ENCODE measurements at places on chromosomes 3 and 15.

- DNase-seq = no peak
These were observed 26.8 kb upstream of the OCA2 start for GRCh38 chr15:28125673-28126651.

GRCh38 chr3:46208167-46208704, at the start of gene CCR1:
CCR1 (minus strand) TSS chr3:46208313; CDS start chr3:46204313, 4,000 bp downstream.
- DNase-seq = no peak

DNA sequence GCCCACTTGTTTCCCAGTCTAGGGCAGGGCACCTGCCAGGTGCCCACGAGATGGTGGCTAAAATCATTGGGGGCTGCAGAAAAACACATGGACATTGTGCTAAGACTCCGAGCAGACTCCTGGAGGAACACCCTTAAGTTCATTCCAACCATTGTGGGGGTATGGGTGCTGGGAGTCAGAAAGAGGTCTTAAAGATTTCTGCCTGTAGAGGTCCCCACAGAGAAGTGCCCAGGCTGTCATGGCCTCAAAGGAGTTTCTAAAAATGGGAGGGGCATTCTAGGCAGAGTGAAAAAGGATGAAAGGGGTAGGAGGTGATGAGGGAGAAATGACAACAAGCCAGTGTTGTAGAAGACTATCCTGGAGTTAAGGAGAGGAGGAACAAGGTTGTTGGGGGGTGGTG, 17.1 kb downstream of the RBP1 start:
- DNase-seq = no peak

- no peak for DNase-seq
These were observed 16.5 kb upstream of the SIAH2 start for GRCh38 chr3:150779402-150779858.

- no peak for DNase-seq
These were observed 23.5 kb downstream of the FHIT start for GRCh38 chr3:61227799-61228198.

- no peak for DNase-seq
These were observed 47.2 kb downstream of the CCDC12 start for GRCh38 chr3:46929324-46929723.

DNA sequence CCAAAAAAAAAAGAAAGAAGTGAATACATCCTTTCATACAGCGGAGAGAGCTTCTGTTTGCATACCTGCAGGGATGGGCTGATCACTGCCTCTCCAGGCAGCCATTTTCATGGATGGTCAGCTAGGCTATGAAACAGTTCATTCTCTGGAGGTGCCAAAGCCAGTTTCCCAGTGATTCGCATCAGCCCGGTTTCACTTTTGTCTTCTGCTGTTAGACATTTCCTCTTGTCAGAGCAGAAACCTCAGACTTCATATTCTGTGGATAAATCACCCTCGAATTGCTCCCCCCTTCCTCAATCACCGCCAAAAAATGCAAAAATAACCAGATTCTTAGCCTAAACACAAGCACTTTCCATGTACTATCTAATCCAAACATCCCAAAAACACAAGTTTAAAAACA, 225.6 kb downstream of the ADAMTS9 start:
- no peak for DNase-seq

DNA sequence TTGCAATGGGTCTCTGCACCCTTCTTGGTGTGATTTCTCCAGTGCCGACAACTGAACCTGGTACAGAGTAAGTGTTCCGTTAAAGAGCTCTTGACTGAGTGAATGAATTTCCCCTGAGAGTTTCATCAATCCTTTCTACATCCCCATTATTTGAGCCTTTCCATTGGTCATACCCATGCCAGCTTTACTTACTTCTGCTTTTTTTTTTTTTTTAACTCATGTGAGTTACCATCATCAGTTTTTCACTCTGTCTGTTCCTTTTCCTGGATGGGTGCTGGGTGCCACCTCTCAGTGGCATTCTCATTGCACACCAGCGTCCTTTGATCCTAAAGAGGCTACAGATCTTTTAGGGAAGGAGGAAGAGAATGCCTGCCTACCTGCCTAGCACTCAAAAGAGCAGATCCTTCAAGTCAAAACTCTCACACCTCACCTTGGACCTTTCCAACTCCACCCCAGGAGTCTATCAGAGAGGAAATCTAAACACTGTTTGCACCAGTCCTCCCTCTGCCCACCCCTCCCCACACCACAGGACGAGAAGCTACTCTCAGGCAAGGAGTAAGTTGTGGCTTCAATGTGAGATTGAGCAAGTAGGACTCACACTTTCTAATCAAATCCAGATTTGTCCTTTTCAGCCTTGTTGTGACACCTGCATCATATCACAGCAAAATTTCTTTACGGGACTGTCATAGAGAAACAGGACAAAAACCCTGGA, 13.1 kb upstream of the USP3 start:
- DNase-seq = no peak

- no peak for DNase-seq
These were observed 110.3 kb upstream of the MITF start for GRCh38 chr3:69628951-69629350.

DNA sequence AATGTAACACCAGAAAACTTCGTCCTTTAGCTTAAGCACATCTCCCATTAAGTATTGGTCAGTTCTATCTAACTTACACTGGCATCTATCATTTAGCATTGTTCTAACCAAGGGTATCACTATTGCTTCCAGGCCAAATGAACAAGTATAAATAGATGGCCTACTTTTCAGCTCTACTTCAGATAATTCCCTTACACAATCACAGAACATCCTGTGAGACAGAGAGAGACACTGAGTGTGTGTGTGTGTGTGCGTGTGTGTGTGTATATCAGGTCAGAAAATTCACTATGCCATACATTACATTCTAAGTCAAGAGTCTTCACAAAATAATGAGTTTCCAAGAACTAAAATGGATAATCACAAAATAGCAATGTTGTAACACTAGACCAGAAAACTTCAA, 39.1 kb downstream of the SCAPER start:
- no peak for DNase-seq

GRCh38 chr3:187101184-187102072, 37.9 kb downstream of the RPL39L start:
- DNase-seq = no peak

DNA sequence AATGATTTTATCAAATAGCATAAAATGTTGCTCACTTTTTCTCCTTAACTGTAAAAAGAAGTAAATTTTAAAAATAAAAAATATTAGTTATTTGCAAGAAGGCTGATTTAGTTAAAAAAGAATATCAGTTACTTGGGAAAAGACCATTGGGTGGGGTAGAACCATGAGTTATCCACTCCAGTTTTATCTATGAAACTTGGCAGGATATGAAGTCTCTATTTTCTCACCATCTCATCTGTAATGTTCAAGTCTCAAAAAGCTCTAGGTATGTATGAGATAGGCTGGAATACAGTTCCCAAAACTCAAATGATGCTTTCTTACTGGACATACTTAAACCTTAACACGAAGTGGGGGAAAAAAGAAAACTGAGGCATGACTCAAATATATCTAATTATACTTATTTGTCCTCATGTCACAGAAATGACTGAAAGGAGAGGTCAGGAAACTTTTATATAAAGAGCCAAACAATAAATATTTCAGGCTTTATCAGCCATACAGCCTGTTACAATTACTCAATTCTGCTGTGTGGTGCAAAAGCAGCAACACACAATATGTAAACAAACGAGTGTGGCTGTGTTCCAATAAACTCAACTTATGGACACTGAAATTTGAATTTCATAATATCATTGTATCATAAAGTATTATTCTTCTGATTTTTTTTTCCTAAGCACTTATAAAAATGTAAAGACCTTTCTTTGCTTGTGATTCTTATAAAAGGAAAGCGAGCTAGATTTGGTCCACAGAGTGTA, 131.8 kb downstream of the TBL1XR1 start:
- DNase-seq = no peak

DNA sequence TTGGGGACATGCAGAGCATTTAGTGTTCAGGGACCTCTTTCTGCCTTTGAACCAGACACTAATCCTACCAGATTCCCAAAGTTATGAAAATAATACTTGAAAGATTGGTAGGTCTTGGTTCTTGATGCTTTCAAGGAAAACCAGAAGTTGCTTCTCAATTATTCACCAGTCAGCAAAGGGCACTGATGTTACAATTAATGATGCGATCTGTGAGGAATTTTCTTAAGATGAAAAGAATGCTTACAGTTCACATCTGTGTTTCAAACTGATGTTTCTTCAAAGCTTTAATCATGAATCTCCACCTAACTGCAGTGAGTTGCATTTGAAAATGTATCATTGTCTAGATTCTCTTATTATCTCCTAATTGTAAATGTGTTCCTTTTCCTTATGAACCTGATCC, 161.0 kb downstream of the NAALADL2 start:
- DNase-seq = no peak

GRCh38 chr3:81601707-81602305, 159.6 kb downstream of the GBE1 start:
- DNase-seq = no peak

DNA sequence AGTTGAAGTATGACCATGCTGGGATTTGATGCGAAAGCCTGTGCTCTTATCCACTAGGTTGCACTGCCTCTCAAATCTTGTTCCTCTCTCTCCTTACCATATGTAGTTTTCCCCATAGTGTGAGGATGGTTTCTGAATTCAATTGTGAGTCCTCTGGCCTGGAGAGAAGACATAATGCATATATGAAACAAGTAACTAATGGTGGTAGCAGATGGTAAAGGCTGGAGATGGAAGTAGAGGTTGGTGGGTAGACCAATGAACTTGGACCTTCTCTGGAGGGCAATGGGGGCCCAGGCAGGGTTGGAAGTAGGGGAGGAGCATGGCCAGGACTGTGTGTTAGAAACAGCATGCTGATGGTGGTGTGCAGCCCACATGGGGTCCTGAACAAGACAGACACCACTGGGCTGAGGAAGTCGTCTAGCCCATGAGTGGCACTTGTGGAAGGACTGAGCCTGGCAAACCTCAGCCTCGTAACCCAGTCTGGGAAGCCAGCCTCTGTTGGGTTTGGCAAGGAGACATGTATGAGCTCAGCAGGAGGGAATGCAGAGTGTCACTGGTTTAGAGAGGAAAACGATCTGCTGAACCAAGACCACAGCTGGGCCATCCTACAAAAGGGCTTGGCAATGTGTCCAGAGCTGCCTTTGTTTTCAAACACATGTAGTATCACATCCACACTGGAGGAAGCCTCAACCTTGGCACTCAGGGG, 18.5 kb upstream of the LMCD1 start:
- no peak for DNase-seq

DNA sequence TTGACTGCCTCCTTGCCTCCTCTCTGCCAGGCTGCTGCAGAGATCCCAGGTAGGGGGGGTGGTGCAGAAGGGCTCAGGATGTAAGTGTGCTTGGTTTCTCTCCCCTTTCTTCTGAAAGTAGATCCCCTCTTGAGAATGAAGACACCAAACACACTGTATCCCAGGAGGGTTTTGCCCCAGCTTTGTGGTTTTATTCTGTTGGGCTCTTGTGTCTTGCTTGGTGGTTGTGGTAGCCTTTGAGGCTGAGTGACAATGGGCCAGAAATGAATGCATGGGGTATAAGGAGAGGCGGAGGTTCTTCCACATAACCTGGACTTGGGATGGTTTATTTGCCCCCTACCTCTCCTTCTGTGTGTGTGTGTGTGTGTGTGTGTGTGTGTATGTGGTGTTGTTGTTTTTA, 5.7 kb downstream of the PDIA5 start:
- no peak for DNase-seq

GRCh38 chr3:50433954-50434353, 69.5 kb downstream of the CACNA2D2 start:
- DNase-seq = no peak

GRCh38 chr15:43133430-43134156, at the start of gene TMEM62:
TMEM62 (plus strand) TSS chr15:43133586; CDS start chr15:43133803, 217 bp downstream.
- peak; percentile 79 for DNase-seq

GRCh38 chr3:174936590-174936989, 77.5 kb downstream of the NAALADL2 start:
- no peak for DNase-seq

DNA sequence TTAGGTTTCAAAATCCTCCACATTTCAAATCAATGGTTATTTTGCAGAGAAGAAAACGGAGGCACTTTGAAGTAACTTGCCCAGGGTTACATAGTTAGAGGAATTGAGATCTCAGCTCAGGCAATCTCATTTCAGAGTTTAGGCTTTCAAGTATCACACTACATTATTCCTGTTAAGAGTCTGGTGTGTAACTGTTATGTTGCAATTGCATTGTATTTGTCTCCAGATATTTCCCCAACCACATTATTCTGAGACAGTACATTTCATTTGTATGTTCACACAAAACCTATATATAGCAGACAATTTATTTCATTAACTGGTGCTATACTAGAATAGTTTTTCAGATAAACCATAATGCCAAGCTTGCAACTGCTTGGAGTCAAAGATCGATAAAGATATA, 154.2 kb upstream of the TSPAN3 start:
- no peak for DNase-seq

DNA sequence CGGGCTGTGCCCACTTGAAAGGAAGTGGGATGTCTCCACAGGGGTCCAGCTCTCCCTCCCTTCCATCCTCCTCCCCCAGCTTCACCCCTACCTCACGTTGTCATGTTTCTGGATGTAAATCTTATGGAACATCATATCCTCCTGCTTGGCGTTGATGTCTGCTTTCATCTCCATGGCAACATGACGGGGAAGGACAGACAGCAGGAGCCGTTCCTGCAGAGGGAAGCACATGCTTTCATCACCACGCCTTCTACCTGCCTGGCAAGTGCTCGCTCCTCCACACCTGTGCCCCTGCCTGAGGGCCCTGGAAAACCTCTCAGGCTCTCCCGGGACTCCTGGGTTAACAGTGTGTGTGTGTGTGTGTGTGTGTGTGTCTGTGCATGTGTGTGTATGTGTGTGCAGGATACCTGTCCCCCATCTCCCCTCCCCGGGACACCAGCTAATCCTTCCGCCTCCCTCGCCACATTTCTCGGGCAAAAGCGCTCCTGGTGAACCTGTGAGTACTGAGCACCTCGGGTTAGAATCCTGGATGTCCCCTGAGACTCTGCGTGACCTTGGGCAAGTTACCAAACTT, 101.1 kb downstream of the ADCY5 start:
- DNase-seq = no peak

DNA sequence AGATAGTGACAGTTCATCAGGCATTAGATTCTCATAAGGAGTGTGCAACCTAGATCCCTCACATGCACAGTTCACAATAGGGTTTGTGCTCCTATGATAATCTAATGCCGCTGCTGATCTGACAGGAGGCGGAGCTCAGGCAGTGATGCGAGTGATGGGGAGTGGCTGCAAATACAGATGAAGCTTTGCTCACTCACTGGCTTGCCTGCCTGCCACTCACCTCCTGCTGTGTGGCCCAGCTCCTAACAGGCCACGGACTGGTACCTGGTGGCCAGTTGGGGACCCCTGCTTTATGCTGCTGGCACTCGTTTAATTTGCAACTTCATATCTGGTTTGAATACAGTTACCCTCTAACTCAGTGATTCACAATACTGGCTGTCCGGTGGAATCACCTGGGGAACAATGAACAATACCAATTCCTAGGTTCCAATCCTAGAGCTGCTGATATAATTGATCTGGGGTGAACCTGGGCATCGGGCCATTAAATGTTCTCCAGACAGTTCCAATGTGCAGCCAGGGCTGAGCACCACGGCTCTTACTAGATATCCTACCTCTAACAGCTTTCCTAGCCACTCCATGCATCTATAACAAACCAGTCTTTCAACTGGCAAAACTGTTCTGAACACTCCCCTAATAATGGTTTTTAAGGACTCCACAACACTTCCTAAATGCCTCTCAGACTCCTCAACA, 131.4 kb downstream of the ATP1B3 start:
- peak; percentile 9 for DNase-seq

GRCh38 chr15:38555686-38556334, 8.8 kb downstream of the RASGRP1 start:
- no peak for DNase-seq

GRCh38 chr15:92812271-92812670, 87.9 kb upstream of the CHD2 start:
- no peak for DNase-seq

GRCh38 chr3:71201939-71202338, 381.6 kb downstream of the FOXP1 start:
- DNase-seq = no peak

- no peak for DNase-seq
These were observed 22.9 kb downstream of the MRAS start for GRCh38 chr3:138371070-138371965.
